ENCODE measurements at places on chromosomes 13 and 19.
A peak's percentile ranks its signal among the peaks of the same experiment; 100 is the strongest.

DNA sequence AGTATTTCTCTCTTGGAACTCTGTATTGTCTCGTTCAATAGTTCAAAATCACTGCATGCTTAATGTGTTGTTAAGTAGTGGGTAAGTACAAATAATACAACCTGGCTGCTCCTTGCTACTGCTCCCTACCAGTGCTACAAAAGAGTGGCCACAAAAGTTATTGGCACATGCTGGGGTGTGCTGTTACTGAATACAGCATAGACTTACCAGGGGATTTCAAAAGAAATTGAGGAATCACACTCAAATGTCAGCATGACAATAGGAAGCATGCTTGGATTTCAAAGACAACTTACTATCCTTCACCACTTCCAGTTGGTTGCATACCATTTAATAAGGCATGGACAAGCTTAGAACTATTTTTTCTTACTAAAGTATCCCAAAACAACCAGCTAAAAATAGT lies 1041.3 kb upstream of the SPRY2 start:
- DNase-seq = no peak

GRCh38 chr19:1063030-1063908 lies 3.7 kb upstream of the ARHGAP45 start:
- peak; percentile 86 for DNase-seq

DNA sequence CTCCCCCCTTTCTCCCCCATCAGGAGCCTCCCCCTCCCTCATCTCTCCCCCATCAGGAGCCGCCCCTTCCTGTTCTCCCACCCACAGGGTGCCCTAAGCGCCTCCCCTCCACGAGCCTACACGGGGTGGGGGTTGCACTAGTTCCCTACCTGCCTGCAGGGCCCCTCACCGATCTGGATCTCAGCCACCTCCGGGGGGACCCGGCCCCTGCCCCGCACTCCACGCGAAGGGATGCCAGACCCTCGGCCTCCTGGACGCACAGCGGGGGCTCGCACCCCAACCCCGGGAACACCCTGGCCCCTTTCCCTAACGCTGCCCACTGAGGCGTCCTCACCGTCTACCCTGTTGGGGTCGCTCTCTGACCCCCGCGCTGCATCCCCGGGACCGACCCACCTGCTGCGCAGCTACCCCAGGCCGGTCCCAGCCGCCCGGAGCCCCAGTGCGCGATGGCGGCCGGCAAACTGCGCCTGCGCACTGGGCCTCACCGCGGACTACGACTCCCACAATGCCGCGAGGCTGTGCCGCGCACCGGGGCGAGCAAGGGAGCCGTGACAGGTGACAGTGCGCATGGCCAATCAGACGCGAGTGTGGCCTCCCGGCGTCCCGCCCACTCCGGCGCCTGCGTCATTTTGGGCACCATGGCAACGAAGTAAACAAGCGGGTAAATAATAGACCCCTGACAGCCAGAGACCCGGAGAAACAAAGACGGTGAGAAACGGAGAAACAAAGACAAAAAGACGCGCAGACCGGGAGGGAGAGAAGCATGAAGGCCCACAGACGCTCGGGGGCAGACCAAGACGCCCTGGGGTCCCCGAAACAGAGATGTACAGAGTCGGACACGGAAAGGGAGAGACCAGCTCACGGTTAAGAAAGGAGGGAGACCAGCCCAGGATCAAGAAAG lies at the start of gene ZSCAN18:
Gene ZSCAN18 (minus strand): TSS at position 451 of the 901 bp plus-strand sequence. CDS start 7,964 bp downstream, outside the sequence.
- peak; percentile 96 for DNase-seq

DNA sequence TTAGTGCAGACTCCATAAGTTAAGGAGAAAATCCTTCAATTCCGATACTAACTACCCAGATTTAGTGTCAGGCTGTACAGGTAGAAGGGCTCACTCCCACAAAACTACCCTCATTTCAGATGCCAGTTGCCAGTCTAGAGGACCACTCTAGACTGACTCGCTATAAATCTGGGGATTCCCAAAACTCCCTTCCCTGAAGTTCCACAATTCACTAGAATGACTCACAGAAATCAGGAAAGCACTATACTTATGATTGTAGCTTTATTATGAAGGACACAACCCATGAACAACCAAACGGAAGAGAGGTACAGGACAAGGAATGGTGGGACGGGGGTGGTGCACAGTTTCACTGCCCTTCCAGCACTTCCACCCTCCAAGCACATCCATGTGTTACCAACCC lies 321.2 kb downstream of the DIAPH3 start:
- DNase-seq = no peak

DNA sequence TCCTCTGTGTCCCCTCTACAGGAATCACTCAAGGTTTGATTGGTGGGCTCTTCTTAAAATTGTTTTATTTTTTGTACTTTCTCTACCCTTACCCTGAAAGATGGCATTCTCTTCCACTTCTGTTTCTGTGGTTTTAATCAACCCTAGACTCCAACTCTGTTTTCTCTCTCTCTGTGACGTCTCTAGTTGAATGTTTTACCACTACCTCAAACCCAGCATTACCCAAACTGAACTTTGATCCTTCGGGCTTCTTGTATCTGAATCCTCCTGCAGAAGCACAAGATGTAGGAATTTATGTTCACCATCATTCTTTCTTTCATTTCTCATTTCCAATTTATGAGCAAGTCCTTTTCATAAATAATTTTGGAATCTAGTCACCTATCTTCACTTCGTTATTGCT lies 39.9 kb downstream of the PCCA start:
- DNase-seq = no peak

DNA sequence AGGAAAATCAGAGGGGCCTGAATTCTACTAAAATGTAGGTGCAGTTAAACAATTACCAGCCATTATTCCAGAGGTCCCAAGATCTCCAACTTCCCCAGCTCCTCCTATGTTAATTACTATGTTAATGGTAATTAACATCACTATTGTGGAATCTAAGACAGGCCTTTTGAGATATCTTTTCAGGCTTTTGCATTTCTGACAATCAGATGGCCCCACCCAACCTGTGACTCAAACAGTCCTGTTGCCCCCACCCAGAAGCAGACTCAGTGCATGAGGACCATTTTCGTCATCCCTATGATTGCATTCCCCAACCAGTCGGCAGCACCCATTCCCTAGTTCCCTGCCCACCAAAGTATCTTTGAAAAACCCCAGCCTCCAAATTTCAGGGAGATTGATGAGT lies 8.5 kb upstream of the ZNF30 start:
- DNase-seq = no peak

GRCh38 chr13:95620825-95621498 lies 23.5 kb downstream of the DZIP1 start:
- no peak for DNase-seq

- peak; percentile 33 for DNase-seq
Measured at GRCh38 chr19:39223703-39224279, 19.7 kb upstream of the SYCN start.

- DNase-seq = no peak
Measured at GRCh38 chr13:91649456-91649855, 251.0 kb downstream of the GPC5 start.

- peak; percentile 58 for DNase-seq
Measured at GRCh38 chr19:31054430-31054829, 294.8 kb downstream of the TSHZ3 start.

DNA sequence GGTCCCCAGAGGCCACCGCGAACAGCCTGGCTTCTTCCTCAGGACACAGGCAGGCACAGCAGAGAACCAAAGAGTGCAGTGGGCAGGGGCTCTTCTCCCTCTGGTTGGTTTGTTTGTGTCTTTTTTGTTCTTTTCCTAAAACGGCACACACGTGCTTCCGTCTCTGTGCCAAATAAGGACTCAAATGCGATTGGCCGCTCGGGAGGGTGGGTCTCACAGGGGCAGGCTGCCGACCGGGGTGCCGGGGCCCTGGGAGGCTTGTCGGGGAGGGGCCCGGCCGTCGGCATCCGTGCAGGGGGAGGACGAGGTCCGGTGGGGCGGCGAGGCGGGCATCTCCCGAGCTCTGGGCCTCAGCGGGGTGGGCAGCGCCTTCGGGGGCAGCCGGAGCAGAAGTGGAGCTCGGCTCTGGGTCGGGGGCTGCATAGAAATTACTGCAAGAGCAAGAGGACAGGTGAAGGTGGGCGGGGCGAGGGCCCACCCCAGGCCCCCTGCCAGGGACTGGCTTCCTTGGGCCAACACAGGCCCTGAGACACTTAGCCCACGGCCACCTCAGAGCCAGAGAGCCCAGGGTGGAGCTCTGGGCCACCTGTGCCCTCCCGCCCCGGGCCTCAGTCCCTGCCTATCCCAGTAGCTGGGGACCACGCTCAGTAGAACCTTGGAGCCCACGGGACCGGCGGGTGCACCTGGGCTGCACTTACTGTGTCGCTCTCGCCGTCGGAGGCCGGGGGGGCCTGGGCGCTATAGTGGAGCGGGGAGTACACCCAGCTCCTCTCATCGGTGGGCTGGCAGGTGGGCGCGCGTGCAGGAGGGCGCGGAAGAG lies 6.4 kb upstream of the CACTIN start:
- no peak for DNase-seq

GRCh38 chr13:47588676-47589075 lies 412.4 kb downstream of the SUCLA2 start:
- no peak for DNase-seq

GRCh38 chr13:113846636-113847318 lies 17.1 kb downstream of the GAS6 start:
- no peak for DNase-seq

- DNase-seq = no peak
Measured at GRCh38 chr19:34124828-34125227, 47.5 kb upstream of the LSM14A start.

GRCh38 chr13:43977911-43978310 lies 98.2 kb downstream of the LACC1 start:
- DNase-seq = no peak

- DNase-seq = peak; percentile 88
Measured at GRCh38 chr19:10603084-10603872, 16.2 kb upstream of the AP1M2 start.

GRCh38 chr19:45211751-45212381 lies 33.3 kb downstream of the BLOC1S3 start:
- no peak for DNase-seq

- no peak for DNase-seq
Measured at GRCh38 chr13:71873418-71874247, 6.6 kb upstream of the DACH1 start.

DNA sequence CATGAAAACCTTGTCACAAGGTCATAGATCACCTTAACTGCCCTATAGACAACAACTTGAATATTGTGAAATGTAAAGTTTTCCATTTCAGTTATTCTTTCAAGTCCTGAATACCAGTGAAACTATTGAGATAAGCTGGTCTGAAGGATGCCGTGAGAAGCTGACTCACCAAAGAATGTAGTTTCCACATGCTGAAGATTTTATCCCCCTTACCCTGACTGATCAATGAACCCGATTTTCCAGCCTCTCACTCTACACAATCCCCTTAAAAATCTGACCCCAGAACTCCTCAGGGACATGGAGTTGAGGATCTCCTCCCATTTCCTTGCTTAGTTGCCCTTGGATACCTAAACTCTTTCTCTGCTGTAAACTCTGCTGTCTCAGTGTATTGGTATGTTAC lies 67.5 kb downstream of the POSTN start:
- DNase-seq = no peak

DNA sequence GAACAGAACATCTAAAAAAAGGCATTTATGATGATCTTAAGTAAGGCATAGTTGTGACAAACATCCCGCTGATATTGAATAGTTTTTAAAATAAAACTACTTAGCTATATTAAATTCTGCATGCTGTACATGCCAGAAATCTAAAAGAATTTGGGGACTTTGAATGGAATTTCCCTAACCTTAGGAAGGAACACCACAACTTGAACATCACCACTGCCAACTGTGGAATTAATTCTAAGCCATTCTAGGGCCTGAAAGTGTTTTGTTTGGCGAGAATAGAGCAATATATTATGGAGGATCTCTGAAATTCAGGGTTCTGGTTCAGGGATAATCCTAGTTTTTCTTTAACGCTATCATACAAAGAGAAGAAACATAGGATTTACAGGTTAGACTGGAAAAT lies 17.8 kb upstream of the LATS2 start:
- DNase-seq = no peak

DNA sequence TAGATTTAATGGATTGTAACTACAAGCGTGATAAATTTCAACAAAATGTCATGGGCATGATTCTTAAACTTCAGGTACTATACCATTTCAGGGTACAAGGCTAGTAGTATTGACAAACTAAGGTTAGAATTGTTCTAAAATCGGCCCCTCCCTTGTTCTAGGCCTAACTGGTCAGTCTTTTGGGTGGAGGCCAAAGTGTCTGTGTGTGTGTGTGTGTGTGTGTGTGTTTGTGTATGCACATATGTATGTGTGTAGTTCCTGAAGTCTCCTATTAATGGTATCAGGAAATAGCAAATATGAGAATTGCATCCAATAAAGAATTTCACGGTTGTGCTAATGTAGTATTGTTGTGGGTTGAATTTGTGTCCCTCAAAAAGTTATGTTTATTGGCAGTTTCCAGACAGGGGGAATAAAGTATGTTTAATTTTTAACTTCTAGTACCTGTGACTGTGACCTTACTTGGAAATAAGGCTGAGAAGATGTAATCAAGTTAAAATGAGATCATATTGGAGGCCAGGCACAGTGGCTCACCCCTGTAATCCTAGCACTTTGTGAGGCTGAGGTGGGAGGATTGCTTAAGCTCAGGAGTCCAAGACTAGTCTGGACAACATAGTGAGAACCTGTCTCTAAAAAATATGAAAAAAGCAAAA lies 119.2 kb downstream of the KLF5 start:
- no peak for DNase-seq

GRCh38 chr19:32858155-32858554 lies 11.4 kb downstream of the SLC7A9 start:
- DNase-seq = no peak

GRCh38 chr13:49351871-49352270 lies 92.0 kb downstream of the CAB39L start:
- no peak for DNase-seq

- peak; percentile 18 for DNase-seq
Measured at GRCh38 chr13:23087880-23088279, 92.9 kb upstream of the SGCG start.

GRCh38 chr19:42423462-42424344 lies 3.5 kb downstream of the LIPE start:
- peak; percentile 97 for DNase-seq

DNA sequence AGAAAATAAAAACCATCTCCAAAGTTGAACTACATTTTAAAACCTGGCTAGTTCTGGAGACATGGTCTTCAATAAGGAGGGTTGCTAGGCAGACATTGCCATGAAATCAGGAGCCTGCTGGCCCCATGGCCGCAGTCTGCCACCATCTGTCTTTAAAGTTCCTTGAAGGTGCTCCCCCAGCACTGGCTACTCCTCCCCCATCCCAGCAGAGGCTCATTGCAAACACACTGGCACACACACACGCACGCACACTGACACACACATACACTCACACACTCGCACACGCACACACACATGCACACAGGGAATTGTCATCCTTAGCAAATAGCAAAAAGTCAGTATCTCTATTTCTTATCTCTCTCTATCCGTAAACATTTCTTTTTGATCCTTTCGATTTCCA lies 68.4 kb downstream of the ZIC5 start:
- DNase-seq = no peak

GRCh38 chr13:106702505-106702904 lies 134.6 kb upstream of the ARGLU1 start:
- no peak for DNase-seq

DNA sequence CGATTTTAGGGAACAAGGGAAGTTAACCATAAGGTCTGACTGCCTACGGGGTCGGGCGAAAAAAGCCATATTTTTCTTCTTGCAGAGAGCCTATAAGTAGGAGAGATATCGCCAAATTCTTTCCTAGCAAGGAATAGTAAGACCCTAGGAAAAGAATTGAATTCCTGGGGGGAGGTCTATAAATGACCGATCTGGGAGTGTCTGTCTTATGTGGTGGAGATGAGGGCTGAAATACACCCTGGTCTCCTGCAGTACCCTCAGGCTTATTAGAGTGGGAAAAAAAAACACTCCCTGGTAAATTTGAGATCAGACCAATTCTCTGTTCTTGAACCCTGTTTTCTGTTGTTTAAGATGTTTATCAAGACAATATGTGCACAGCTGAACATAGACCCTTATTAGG lies 447.5 kb upstream of the ATXN8OS start:
- no peak for DNase-seq
